Glutamatergic neuron (in vitro differentiated cells): ENCODE measurements at places on chromosomes 4 and X. TPM values are rescaled to one million over a fixed set of nuclear protein-coding genes. Genes with fewer than 3 reads are reported as not detected.

ARHGEF38 gene
- total RNA-seq = not detected

MAGEB4 gene
- not detected for total RNA-seq

POU3F4 gene
- total RNA-seq = 1.8 TPM

DRP2 gene
- 0.51 TPM for total RNA-seq

CXorf65 gene
- total RNA-seq = not detected

CLDN22 gene
- total RNA-seq = not detected

HELT gene
- not detected for total RNA-seq

ADAM29 gene
- not detected for total RNA-seq

FOXR2 gene
- total RNA-seq = not detected

GLRB gene
- total RNA-seq = 2.0 TPM

CDS1 gene
- total RNA-seq = 1.3 TPM

NHSL2 gene
- 7.3 TPM for total RNA-seq

FAM236C gene
- not detected for total RNA-seq

HSFX4 gene
- total RNA-seq = not detected

ZAR1 gene
- 0.49 TPM for total RNA-seq

MAMLD1 gene
- 0.25 TPM for total RNA-seq

GAB1 gene
- 29.7 TPM for total RNA-seq

VCX3A gene
- not detected for total RNA-seq

HSD17B13 gene
- 0.25 TPM for total RNA-seq

CABS1 gene
- not detected for total RNA-seq

LANCL3 gene
- total RNA-seq = 1.1 TPM

MAGEA1 gene
- not detected for total RNA-seq
